ENCODE measurements at places on chromosomes 4 and X. TPM values are rescaled to one million over a fixed set of nuclear protein-coding genes. Genes with fewer than 3 reads are reported as not detected.

Gene TRPC3
- total RNA-seq: 0.51 TPM

Gene GAGE12J
- not detected for total RNA-seq

GRCh38 chr4:7526491-7526890, 91.8 kb upstream of the PSAPL1 start:
- no peak for DNase-seq

- no peak for DNase-seq
Measured at GRCh38 chr4:69321153-69321729, 41.0 kb downstream of the UGT2B28 start.

DNA sequence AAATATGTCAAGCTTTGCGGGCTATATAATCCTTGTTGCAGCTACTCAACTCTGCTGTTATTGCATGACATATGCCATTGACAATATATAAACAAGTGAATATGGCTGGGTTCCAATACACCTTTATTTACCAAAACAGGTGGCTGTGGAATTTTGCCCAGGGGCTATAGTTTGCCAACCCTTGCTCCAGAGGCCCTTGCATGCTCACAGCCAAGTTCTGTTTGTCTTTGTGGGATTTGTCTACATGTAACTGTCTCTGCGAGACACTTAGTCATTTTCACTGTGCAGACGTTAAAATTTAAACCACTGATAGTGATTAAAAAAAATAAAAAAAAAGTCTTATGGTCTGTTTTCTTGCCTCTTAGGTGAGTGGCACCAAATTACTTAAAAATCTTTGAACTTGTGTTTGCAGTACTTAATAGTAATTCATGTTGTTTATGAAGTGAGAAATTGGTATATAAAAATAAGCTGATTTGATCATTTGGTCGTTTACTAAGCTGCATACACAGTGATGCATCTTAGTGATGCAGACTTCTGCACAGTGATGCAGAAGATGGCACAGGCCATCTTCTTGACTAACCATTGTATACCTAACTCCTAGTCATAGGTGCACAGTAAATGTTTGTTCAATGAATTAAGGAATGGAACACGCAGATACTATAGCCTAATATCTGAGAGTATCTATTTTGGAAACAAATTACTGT, 170.9 kb downstream of the FRMPD4 start:
- no peak for DNase-seq

DNA sequence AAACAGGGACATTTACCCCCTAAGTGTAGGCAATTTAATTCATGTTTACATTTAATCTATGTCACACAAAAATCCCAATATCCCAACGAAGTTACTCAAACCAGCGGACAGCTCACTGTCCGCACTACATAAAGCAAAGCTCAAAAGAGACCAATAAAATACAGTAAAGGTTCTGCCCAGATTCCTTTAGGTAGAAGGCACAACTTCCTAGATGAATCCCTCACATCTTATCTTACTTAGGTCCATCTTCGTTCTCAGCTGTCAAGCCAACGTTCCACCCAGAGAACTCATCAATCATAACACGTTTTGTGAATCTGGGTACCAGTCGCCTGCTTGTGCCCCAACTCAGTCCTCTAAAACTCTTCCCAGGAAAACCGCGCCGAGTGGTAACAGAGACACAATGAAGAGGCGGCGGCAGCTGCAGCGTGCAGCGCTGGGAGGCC, 1.7 kb downstream of the HNRNPDL start:
- no peak for DNase-seq

DNA sequence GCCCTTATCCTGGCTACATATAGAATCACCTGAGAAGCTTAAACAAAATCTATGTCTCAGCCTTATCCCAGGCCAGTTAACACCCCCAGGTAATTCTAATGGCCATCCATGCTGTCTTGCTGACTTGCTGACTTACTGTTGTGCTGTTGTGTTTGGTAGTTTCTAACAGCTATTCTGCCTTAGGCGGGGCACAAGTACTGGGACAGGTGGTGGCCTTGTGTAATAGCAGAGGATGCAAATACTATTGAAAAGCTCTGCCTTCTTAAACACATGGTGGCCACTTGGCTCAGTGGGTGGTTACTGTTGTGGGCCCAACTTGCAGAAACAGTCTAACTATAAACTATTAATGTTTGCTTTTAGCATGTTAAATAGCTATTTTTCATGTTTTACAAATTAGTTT, 56.2 kb downstream of the CDS1 start:
- no peak for DNase-seq

DNA sequence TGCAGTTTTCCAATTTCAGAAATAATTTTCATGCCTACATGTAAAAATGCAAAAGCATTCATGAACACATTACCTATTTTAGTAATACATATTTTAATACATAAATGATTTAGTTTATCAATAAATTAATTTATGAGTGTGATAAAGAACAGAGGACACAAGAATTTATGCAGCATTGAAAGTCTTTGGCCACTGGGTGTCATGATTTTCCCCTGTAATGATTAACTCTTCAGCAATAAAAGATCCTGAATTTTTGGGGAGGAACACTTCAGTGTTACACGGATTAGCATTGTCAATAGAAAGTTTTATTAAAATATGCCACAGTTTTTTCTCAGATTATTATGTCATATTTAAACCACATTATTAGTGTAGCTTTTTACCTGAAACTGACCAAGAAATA, 8.6 kb upstream of the VCX2 start:
- DNase-seq: no peak

Data from mucosa of descending colon (tissue), 3 donors.